ENCODE measurements at places on chromosomes 7 and 10. TPM values are rescaled to one million over a fixed set of nuclear protein-coding genes. Genes with fewer than 3 reads are reported as not detected.

- no peak overlapping the region for H3K27ac ChIP-seq
- DNase-seq: no peak
- no peak overlapping the region for H3K4me3 ChIP-seq
- no peaks in the 10 kb centered on the region for H3K4me1 ChIP-seq
Measured at GRCh38 chr7:84971360-84971759, 215.5 kb downstream of the SEMA3D start.

RNF32 gene
- 0.41 TPM for total RNA-seq

DYNC1I1 gene
- 1.9 TPM for total RNA-seq

DNA sequence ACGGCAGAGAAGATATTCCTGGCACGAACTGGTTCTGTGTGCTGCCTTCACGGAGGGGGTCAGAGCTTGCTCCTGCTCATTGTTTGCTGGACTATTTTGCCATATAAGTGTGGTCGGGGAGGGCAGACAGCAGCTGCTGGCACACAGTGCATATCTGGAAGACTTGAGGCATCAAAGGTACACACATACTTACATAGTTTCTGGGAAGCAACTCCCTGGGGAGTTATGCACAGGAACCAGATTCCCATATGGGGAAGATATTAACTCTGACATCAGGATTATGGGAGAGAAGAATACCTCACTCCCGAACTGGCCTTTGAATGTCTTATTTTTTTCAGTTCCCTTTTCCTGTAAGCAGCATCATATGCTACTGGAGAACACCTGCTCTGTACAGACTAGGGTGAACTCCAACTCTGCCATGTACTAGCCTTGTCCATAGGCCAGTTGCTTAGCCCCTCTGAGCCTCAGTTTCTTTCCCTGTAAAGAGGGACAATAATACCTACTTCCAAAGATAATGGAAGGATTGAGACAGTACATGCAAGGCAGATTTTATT lies 41.5 kb downstream of the LGI1 start:
- no peaks in the 10 kb centered on the region for H3K36me3 ChIP-seq
- no peaks in the 10 kb centered on the region for H3K4me1 ChIP-seq
- no peaks in the 10 kb centered on the region for H3K27me3 ChIP-seq
- DNase-seq: no peak

DNA sequence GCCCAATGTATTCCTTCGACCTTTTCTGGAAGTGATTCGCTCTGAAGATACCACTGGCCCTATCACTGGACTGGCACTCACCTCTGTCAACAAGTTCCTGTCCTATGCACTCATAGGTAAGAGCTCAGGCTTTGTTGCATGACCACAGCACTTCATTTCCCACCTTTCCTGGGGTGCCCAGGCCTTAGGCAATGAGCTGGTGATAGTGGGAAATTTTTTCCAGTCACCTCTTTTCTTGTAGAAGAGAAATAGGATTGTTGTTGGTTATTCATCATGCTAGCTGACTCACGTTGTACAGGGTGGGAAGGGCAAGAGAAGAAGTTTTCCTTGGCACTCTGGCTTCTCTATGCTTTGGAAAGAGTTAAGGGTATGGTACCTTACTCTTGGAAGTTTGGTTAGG lies 51.4 kb upstream of the NFKB2 start:
- no peak overlapping the region for H3K4me3 ChIP-seq
- no peaks in the 10 kb centered on the region for H3K27me3 ChIP-seq
- no peaks in the 10 kb centered on the region for H3K4me1 ChIP-seq
- H3K27ac ChIP-seq: no peak overlapping the region

NRCAM gene
- not detected for total RNA-seq

FEZF1 gene
- total RNA-seq: not detected

OR13A1 gene
- total RNA-seq: not detected

FAM237B gene
- total RNA-seq: not detected

DNA sequence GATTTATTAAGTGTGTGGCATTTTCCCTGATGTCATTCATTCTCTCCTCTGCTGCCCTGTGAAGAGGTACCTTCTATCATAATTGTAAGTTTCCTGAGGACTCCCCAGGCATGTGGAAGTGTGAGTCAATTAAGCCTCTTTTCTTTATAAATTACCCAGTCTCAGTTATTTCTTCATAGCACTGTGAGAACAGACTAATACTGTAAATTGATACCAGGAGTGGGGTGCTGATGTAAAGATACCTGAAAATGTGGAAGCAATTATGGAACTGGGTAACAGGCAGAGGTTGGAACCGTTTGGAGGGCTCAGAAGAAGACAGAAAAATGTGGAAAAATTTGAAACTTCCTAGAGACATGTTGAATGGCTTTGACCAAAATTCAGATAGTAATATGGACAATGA lies 711.8 kb upstream of the GRM3 start:
- H3K4me3 ChIP-seq: no peak overlapping the region
- H3K27me3 ChIP-seq: no peaks in the 10 kb centered on the region
- no peaks in the 10 kb centered on the region for H3K4me1 ChIP-seq
- DNase-seq: no peak

- no peaks in the 10 kb centered on the region for H3K36me3 ChIP-seq
- H3K4me1 ChIP-seq: no peaks in the 10 kb centered on the region
- H3K27me3 ChIP-seq: no peaks in the 10 kb centered on the region
- no peak overlapping the region for H3K4me3 ChIP-seq
- no peak overlapping the region for H3K27ac ChIP-seq
Measured at GRCh38 chr10:74406006-74406405, 255.0 kb downstream of the ADK start.

GRCh38 chr10:117003336-117003735 lies 1.7 kb downstream of the SHTN1 start:
- H3K27ac ChIP-seq: no peak overlapping the region
- no peak overlapping the region for H3K4me3 ChIP-seq
- no peaks in the 10 kb centered on the region for H3K27me3 ChIP-seq
- H3K36me3 ChIP-seq: no peaks in the 10 kb centered on the region

SGMS1 gene
- 40.7 TPM for total RNA-seq

GRCh38 chr10:78408671-78409472 lies 375.2 kb downstream of the RPS24 start:
- peak overlapping the region; percentile 46 for H3K27ac ChIP-seq
- no peak overlapping the region for H3K4me3 ChIP-seq
- no peaks in the 10 kb centered on the region for H3K27me3 ChIP-seq
- peaks cover 8% of the 10 kb centered on the region for H3K4me1 ChIP-seq
- DNase-seq: peak; percentile 78
- no peaks in the 10 kb centered on the region for H3K36me3 ChIP-seq
